ENCODE measurements at places on chromosomes 2 and 18. TPM values are rescaled to one million over a fixed set of nuclear protein-coding genes. Genes with fewer than 3 reads are reported as not detected.

RUFY4 gene
- not detected for total RNA-seq

INHA gene
- 0.20 TPM for total RNA-seq

MYCN gene
- total RNA-seq, result 0.73 TPM

RFTN2 gene
- total RNA-seq, result 1.1 TPM

APCDD1 gene
- 0.58 TPM for total RNA-seq

UGT1A9 gene
- total RNA-seq, result 95.1 TPM

ZNF519 gene
- 1.2 TPM for total RNA-seq

SALL3 gene
- total RNA-seq, result not detected

MOGAT1 gene
- 10.2 TPM for total RNA-seq

HMSD gene
- total RNA-seq, result 0.23 TPM

DSG1 gene
- total RNA-seq, result 2.5 TPM

GRCh38 chr2:128573531-128573930 is 254.9 kb upstream of the HS6ST1 start:
- peak; percentile 26 for DNase-seq

DNA sequence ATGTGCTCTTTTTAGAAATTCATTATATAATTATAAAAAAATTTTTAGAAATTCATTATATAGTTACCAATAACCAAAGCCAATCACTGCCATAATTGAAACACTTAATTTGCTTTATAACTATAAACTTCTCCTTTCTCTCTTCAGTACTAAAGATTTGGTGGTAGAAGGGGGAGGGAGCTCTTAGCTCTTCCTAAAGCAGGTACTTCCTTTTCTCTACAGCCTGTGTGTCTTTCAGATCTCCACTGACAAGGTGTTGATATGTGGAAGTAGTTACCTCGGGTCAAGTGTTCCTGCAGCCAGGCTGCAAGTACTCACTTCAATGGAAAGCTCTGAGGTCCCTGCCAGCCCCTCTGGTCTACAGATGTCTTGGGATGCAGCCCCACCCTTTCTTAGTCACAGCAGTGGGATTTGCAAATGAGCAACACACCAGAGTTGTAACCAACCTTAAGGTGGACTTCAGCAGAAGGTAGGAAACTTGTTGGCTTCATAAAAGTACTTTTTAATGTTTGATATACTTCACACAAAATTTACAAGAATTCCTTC is 690.0 kb downstream of the ARHGAP15 start:
- no peak for DNase-seq

DNA sequence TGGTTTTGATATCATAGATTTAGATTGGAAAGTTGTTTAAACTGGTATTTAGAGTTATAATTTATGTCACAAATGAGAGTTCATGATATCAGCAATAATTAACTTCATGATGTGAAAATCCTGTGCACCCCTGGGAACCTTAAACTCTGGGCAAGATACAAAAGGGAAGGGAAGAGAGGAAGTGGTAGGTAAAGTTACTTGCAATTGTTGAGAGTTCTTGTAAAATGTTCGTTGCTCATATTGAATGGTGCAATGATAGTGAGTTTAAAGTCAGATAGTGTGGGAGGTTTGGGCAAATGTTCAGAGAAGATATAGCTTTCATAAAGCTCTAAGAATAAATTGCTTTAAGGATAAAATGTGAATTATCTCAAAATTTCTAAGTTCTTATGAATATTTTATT is 75.4 kb downstream of the SP110 start:
- no peak for DNase-seq

DNA sequence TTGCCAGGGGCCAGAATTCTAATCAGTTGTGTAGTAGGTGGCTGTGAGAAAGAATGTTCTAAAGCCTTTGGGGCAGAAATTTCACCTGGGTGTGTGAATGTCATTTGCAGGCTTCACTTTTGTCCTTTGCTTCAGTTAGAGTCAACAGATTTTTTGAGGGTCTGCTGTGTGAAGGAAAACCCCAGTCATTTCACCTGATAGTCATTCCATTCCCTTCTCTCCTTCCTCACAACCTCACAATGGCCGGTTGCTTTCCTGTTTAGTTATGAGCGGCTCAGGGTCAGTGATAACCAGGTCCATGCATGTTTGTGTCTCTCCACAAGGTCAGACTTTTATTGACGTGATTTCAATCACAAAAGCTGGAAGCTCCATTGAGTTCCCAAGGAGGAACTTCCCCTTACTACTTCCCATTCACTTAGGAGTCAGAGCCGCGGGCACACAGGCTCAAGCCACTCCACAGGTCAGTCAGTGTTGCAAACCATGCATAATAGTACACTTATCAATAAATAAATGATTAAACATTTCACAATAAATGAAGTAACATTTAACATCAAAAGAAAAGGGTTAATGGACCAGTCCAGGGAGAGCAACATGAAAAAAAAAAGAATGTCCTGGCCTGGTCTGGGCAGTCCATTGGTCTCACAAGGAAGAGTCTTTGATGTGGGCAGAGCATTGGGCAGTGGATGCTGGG is 74.3 kb downstream of the NPAS2 start:
- peak; percentile 33 for DNase-seq

GRCh38 chr2:100291152-100291970 is 30.9 kb downstream of the LONRF2 start:
- no peak for DNase-seq

- DNase-seq, result peak; percentile 82
Observed at GRCh38 chr18:79964330-79965118, at the start of gene HSBP1L1. TSS of gene HSBP1L1 (plus strand) at chr18:79964643. CDS start at chr18:79964736, 93 bp downstream.

- DNase-seq, result no peak
Observed at GRCh38 chr2:215728504-215729065, 284.8 kb downstream of the MREG start.

DNA sequence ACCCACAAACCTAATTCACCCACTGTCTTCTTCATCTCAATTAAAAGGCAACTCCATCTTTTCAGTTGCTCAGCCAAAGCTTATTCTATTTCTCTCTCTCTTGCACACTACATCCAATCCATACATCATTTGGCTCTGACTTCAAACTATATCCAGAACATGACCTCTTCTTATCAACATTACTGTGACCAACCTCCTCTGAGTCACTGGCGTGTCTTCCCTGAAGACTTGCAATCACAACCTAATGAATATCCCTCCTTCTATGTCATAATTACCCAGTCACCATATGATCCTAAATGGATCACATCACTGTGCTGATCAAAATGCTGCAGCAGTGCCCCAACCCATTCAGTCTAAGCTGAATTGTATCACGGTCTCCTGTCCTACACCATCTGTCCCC is 22.6 kb upstream of the SULT1C3 start:
- no peak for DNase-seq

- no peak for DNase-seq
Observed at GRCh38 chr2:70643715-70644114, 90.1 kb upstream of the TGFA start.

DNA sequence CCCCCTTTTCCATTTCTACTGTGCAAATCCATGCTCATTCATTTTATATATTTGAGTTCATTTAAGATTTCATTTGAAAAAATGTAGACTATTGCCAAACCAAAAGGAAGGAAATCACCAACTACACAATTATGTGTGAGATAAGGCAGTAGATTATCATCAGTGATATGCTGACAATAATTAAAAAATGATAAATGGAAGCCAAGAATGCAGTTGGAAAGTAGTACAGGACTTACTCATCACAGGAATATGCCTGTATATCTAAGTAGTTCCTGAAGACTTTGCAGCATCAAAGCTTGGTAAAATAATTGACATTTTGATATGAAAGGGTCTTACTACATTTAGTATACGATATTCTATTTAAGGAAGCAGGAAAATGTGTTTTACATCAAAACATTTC is 166.1 kb upstream of the OTX1 start:
- no peak for DNase-seq

GRCh38 chr2:7891312-7891711 is 790.5 kb upstream of the ID2 start:
- no peak for DNase-seq

- no peak for DNase-seq
Observed at GRCh38 chr2:105775809-105776559, 31.3 kb downstream of the NCK2 start.

- no peak for DNase-seq
Observed at GRCh38 chr2:96427917-96428316, 77.2 kb downstream of the NEURL3 start.

- DNase-seq, result no peak
Observed at GRCh38 chr2:152626911-152627339, 90.3 kb downstream of the PRPF40A start.

DNA sequence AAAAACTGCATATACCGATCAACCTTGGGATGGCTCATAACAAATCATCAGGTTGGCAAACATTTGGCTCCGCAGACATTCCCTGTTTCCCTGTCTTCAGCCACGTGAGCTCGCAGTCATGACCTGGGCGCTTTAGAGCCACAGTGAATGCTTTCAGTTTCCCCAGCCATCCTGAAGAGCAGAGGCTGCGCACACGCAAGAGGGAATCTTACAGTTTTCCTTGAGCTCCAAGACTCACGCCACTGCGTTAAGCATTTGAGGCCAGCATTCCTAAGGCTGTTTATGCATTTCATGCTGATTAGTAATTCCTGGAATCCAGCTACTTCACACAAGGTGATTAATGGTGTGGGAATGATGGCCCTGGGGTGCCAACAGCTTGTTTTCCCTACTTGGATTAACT is 95.1 kb downstream of the MTCL1 start:
- no peak for DNase-seq

DNA sequence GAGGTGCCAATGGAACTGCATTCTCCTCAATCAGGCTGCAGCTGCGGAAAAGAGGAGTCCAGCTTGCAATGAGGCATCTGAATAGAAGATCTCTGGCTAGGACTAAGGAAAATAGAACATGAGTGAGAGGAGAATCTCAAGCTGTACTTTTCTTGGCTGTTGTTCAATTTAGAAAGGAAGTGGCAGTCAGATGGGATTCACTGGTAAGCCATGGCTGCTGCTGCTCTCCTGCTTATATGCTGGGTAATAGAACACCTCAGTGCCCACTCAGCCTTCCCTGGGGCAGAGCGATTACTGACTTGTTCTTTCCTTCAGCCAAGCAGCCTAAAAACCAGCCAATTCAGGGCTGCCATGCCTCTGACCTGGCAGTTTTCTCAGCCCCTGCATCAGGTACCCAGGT is 17.6 kb upstream of the CHST9 start:
- DNase-seq, result no peak

- DNase-seq, result peak; percentile 37
Observed at GRCh38 chr18:13614641-13615288, 111.6 kb downstream of the FAM210A start.

DNA sequence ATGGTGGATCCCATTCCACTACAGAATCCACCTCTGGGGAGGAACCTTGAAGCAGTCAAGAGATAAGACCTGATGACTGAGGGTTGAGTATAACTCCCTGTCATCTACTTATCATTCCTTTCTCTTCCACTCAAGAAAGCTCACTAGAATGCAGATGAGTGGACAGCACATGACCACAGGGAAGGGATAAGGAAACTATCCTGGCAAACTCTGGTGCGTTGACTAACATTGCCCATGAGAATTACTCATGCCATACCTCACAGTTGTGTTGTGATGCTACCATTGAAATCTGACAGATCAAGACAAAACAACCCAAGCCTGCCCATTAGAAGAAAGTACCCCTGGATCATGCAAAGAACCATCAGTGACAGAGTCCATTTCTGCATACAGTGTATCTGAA is 26.5 kb downstream of the SLC16A14 start:
- DNase-seq, result no peak

DNA sequence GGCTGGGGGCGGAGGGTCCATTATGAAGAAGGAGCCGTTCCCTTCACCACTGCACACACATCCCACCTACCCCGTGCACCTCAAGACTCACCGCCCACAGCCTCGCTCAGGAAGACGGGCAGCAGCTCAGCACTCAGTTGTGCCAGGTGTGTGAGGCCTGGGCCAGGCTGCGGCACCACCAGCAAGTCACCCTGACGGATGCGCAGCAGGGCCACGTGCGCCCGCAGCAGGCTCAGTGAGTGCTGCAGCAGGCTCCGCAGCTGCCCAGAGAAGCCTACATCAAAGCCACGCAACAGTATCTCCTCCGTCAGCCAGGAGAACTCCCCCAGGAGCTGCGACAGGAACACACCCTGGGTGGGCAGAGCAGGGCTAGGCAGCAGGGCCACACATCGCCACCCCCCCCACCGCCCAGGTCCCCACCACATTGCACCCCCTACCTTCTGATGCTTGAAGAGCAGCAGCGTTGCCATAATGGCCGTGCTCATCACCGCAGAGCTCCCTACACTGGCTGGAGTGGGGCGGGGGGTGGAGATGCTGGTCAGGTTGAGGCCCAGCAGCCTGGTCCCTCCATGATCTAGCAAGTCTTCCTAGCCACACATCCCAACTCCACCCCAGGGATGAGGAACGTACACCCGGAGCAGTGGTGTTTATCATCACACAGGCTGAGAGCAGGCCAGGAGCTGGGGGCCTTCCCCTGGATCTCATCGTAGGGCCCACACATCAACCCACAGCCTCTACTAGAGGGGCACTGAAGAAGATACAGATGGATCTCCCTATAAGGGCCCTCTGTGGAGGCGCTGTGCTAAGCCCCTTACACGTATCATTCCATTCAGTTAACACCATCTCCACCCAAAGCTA is 10.2 kb downstream of the GPAT2 start:
- no peak for DNase-seq

DNA sequence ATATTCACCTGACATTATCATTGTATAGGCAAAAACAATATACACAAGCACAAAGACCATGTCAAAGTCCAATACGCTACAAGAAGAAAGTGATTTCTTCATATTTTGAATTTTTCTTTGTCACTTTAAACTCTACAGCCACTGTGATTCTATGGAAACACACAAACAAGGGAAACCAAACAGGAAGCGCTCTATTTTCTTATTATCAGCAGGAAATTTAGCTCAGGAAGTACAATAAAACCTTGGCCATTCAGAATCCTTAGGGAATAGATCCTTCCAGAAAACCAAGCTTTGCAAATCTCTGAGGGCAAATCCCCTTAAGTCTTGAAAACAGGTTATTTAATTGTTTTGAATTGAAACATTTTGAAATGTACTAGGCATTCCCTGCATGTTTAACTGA is 336.2 kb downstream of the EPHA4 start:
- DNase-seq, result no peak

DNA sequence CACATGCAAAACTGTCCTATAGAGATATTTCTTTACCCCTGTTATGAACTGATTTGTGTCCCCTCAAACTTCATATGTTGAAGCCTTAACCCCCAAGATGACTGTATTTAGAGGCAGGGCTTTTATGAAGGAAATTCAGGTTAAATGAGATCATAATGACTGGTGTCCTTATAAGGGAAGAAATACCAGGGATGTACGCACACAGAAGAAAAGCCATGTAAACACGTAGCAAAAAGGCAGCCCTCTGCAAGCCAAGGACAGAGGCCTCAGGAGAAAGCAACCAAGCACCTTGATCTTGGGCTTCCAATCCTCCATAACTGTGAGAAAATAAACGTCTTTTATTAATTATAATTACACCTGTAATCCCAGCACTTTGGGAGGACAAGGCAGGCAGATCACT is 101.3 kb upstream of the NDUFV2 start:
- no peak for DNase-seq

DNA sequence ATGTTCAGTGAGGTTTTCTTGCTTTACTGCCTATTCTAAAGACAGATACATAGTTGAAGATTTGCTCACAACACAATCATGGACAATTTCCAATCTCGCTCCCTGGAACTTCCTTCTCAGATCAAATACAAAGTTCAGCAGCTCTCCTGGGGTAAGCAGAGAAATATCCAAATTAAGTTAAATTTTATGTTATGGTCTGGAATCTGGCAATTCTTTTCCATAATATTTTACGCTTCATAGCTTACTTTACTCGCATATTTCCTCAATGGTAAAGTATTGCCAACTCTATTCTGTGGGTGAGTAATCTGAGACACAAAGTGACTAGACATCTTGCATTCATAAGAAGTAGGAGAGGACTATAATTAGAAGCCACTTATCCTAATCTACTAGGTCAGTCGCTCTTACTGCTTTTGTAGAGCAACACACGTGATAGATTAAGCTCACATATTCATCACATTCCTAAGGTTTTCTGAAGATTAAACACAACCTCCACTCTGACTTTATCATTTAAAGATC is 529.4 kb downstream of the CCDC85A start:
- DNase-seq, result no peak

All from left lobe of liver (tissue), 2 donors.